Prostate gland (tissue), 2 donors: ENCODE measurements at places on chromosomes 13 and 19. TPM values are rescaled to one million over a fixed set of nuclear protein-coding genes. Genes with fewer than 3 reads are reported as not detected.

- no peak for DNase-seq
Measured at GRCh38 chr19:16002406-16003384, 53.9 kb downstream of the OR10H4 start.

- peak; percentile 32 for DNase-seq
Measured at GRCh38 chr13:99980201-99980823, 1.3 kb upstream of the ZIC2 start.

Gene TJP3
- 14.6 TPM for total RNA-seq

Gene APC2
- 2.2 TPM for total RNA-seq

Gene ZNF729
- total RNA-seq: not detected

DNA sequence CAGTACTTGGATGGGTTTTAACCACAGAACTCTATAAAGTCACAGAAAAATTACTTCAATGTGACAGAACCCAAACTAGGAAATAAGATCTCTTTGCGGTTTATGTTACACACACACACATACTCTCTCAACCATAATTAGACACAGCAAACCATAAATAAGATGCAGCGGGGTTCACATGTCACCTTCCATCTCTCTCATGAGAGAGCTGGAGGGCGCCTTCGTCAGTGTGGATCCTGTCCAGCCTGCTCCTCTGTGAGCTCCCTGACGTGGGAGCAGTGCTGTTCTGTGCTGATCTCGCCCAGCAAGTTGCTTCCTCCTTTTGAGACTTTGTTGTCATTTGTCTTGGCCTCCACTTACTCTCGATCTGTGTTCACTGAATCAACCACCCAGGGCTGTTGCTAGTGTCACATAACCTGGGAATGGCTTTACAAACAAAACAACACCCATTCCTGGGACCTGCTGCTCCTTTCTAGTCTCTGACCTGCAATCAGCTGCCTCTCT is 204.9 kb upstream of the KL start:
- peak; percentile 37 for DNase-seq

Gene YJEFN3
- 8.1 TPM for total RNA-seq

DNA sequence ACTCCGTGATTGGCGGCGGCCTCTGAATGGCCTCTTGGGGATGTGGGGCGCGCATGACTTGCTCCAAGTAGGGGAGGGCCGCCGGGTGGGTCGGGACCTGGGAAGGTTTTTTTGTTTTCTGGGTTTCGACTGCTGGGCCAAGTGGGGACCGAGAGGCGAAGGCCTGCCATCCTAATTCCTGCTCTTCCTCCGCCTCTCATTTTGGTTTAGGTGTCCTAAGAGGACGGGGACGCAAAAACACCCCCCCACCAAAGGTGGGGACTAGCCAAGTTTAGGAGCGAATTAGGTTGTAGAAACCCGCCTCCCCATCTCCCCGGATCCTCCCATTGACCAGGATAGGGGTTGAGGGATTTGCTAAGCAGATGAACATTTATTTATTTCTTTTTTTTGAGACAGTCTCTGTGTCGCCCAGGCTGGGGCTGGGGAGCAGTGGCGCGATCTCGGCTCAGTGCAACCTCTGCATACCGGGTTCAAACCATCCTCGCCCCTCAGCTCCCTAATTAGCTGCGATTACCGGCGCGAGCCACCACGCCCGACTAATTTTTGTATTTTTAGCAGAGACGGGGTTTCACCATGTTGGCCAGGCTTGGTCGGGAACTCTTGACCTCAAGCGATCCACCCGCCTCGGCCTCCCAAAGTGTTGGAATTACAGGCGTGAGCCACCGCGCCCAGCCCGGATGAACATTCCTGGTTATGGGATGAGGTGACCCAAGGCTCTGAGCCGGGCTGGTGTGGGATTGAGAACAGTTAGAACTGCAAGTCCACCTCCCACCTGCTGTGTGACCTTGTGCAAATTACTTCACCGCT is 838 bp downstream of the PPP2R1A start:
- DNase-seq: no peak

GRCh38 chr13:20911037-20911436 is 8.5 kb upstream of the XPO4 start:
- no peak for DNase-seq
